Cardiac septum (tissue), 1 donor: ENCODE measurements at places on chromosomes 1 and 21.

DNA sequence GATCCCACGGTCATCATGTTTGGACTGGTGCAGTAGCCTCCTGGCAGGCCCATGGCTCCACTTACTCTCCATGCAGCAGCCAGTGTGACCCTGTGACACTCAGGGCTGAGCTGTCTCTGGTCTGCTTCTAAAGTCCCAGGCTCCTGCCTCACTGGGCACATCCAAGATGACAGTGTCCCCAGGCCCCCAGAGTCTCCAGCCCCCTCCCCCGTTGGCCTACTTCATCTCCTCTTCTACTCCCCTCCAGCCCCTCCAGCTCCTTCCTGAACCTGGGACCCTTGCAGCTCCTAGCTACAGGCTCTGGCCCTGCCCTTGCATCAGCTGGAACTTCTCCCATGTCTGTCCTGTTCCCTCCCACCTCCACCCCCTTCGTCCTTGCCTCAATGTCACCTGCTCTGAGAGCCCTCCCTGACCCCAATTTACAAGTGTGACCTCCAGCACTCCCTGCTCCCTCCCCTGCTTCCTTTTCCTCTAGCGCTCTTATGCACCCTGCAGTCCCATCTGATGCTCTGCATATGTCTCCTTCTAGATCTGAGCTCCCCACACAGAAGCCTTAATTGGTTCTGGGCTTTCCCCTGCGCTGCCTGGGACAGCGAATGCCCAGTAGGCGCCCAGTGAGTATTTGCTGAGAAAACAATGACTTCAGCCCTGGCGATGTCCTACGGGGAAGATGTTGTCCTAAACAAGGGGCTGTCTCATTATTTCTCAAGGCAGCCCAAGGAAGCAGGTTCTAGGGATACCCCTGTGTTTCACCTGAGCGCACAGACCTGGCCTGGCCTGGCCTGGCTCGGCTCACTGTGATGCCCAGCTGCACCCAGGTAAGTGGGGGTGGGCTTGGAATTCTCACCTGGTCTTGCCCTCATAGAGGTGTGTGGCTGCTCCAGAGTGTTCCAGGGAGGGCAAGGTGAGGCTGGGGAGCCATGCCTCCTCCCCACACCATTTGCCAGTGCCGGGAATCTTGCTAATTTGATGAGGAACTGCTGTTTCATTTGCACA lies 600.6 kb downstream of the PTPRU start:
- DNase-seq: no peak

- DNase-seq: peak; percentile 86
These were observed 14.3 kb upstream of the EDN2 start for GRCh38 chr1:41498804-41499203.

DNA sequence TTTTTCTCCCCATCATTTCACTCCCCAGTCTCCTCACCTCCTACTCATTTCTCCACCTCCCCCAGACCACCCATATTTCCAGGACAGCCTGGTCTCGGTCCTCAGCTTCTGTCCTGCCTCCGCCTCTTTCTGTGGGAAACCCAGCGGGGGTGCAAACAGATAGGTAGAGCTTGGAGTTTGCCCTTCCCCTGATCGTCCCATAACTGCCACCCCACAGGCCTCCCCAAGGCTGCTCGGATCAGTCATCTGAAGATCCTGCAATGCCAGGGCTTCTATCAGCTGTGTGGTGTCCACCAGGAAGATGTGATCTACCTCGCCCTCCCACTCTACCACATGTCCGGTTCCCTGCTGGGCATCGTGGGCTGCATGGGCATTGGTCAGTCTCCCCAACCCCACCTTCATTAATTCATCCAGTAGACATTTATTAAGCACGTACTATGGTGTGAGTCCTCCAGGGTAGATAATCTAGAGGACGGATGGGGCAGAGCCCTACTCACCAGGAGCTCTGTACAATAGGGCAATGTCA lies 1.7 kb downstream of the SLC27A3 start:
- no peak for DNase-seq

- DNase-seq: no peak
These were observed 74.6 kb downstream of the CTH start for GRCh38 chr1:70485624-70486023.

DNA sequence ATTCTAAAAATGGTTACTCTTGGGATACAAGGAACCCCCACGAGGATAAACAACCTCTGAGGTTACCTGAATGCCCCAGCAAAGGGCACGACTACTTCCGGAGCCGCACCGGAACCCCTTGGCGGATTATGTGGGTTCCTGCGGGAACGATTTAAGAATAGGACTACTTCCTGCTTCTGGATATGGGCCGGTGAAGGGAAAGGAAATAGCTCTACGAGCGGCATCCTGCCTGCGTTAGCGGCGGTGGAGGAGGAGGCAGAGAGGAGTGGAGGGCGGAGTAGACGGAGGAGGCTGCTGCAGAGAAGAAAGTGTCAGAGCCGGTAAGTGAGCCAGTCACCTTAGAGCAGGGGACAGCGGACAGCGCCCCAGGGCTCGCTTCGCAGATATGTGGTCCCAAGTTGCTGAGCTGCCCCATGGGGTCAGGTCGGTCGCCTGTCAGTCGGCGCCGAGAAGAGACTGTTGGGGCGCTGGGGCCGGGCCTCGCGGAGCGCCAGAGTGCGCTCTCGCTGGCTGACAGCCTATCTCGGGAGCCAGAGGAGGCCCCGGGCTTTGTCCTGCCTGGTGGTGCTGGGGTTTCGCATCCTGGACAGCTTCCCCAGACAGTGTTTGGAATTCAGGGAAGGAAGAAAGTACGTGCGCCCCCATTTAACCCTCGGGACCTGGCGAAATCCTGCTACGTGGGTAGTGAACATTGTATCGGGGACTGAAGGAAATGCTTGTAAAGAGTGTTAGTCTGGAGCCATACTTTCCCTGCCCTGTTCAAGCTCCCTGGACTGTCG lies at the start of gene KLHL20:
Gene KLHL20, plus strand, starts transcription at position 223 of the 779 bp plus-strand sequence. CDS start 1,063 bp downstream, outside the sequence.
- DNase-seq: peak; percentile 90

DNA sequence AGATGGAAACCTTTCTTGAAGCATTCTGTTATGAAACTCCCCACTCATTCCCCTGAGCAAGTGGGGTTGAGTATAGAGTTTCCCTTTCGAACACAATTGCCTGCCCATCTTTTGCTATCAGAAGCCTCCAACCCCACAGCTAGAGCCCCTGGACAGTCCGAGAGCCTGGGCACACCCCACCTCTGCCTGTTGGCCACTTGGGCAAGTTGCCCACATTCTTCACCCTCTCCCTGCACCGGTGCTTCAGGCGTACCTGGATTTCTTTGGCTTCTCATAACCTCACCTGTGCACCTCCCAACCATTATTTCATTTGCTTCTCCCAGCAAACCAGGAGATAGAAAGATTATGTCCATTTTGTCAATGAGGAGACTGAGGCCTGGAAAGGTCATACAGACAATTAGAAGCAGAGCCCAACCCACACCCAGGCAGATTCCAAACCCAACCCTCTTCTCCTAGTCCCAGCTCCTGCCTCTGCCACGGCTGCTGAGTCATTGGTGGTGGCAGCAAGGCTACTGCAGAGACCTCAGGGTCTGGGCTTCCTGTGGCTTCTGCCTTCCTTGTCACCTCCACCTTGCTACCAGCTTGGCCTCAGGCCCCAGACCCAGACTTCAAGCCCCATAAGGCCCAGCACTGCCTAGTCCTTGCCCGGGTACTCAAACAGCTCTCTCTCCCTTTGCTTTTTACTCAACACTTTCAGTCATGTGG lies 118.7 kb upstream of the ZBTB40 start:
- no peak for DNase-seq

DNA sequence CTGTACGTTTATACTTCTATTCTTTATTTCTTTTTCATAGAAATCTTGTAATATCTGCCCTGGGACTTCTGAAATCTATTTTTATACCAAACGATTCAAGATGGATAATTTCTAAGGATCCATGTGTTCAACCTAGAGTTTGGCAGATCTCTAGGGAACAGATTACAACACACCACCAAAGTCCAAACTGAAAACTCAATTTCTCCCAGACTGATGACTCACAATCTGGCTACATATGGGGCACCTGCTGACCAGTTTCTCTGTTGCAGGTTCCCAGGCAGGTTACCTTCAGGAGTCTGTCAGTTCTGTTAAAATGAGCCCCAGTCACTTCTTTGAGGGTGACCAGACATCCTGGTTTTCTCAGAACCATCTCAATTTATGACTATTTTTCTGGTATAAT lies 439.4 kb downstream of the GPATCH2 start:
- no peak for DNase-seq

GRCh38 chr21:41064334-41064791 lies 103.6 kb upstream of the BACE2 start:
- peak; percentile 41 for DNase-seq

GRCh38 chr1:201429736-201430501 lies 8.4 kb upstream of the TNNI1 start:
- no peak for DNase-seq
